T-helper 1 cell (primary cell): ENCODE measurements at places on chromosomes 6 and 20.

DNA sequence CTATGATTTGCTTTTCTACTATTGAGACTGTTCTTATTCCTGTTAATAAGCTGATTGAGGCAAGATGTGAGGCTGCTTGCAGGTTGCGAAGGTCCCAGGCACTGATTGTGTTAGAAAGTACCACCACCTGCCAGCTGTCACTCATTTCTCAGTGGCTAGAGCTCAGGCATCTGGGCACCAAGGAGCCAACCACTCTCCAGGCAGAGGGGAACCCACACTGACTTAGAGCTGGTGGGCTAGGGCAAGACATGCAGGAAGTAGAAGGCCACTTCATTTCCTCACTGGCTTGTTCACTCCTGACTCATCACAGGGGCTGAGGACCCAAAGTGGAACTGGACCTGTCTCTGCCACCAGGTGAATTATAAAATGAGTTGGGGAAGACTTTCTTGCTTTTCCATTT is 7.8 kb upstream of the DLL1 start:
- no peak for DNase-seq

DNA sequence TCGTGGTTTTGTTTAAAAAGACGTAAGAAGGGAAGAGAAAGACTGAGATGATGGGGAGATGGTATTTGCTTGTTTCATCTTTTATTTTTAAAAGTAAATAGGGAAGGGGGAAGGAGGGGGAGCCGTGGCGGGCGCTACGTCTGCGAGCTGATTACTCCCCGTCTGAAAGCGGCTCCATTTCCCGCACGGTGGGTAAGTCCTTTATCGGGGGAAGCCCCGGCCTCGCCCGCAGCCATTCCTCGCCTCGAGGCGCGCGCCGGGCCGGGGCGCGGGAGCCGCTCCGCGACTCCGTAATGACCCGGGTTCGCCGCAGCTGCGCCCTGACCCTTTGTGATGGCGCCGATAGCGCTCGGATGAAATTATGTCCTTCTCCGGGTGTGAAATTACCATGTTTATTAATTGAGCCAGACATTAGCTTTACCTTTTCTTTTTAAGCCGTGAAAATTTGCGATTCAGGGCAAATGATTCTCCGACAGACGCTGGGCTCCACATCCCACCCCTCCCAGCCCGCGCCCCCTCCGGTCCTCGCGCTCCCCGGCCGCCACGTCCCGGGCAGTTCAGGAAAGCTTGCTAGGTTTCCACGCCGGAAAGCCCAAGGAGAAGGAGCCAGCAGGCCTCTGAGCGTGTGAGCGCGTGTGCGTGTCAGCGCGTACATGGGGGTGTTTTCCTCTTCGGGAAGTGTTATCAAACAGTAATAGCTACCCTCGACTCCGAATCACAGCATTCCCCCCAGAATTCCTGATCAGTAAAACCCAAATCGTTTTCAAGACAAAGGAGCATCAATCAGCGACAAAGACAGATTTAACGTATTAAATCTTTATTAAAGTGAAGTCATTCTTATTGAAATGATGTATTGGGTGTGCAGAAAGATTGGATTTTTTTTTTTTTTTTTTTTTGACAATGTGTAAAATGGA is 30.0 kb downstream of the TFAP2A start:
- no peak for DNase-seq

DNA sequence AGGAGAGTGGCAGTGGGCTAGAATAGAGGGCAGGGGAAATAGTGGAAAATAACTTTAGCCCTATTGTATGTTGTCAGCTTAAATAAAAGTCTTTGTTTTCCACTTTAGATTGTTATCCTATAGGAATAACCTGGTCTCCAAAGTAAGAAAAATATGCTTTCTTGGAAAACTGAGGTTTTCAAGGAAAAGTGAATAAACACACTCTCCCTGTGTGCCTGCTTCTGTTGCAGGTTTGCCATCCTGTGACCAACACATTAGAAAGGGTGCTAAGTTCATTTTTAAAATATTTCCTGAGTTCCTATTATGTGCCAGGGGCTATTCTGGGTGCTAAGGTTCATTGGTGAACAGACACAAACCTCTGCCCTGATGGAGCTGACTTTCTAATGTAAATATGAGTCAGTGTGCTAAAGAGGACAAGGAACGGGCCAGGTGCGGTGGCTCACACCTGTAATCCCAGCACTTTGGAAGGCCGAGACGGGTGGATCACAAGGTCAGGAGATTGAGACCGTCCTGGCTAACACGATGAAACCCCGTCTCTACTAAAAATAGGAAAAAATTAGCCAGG is 23.5 kb downstream of the BICRAL start:
- no peak for DNase-seq

DNA sequence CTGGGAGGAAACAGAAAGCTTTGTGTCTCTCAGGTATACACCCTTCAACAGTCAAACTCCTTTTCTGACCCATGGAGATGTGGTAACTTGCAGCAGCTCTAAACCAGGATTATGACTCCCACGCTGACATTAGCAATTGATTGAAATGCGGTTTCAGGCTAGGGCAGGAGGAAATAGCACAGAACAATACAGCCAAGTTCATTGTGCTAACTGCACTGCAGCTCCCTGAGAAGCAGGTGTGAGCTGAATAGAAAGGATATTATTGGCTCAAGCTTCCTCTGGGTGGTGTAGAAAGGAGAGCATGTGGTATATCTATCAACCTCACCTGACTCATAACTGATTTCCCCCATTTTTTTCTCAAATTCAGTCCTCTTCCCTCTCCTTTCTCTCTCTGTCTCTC is 612.3 kb upstream of the BTBD3 start:
- DNase-seq, result no peak

- no peak for DNase-seq
Measured at GRCh38 chr6:105619971-105620741, 217.3 kb upstream of the PREP start.

- DNase-seq, result no peak
Measured at GRCh38 chr6:37685261-37685660, 12.4 kb downstream of the MDGA1 start.

DNA sequence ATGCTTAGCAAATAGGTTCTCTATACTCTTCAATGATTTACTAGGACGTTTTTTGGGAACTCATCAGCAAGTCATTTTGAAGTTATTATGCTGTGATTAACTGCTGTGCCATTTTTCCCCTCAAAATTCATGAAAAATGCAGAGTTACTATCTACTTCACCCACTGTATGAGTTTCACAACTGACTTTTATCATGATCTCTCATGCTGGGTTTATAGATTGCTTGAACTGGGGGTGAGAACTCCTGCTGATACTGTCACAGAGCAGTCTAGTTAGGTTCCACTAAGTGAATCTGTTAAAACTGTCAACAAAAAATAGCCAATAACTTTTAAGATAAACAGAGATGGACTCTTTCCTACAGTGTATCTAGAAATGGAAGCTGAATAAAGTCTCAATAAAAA is 136.7 kb downstream of the EYS start:
- no peak for DNase-seq

GRCh38 chr20:6434131-6434530 is 311.3 kb upstream of the FERMT1 start:
- DNase-seq, result no peak

DNA sequence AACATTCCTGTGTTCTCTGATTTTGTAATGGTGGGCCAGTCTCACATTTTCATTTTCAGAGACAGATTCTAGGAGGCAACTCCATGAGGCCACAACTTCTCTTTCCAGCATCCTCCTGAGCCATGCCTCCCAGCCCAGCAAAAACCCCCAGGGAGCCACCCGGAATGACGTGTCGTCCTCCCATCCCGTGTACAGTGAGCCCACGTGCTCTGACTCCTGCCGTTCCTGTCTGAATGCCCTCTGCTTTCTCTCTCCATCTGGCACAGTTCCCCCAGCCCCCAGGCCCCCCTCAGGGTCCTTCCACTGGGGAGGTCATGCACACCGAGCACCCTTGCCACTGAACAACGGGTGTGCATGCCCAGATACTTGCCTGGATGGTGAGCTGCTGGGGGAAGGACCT is 38.0 kb downstream of the C20orf203 start:
- no peak for DNase-seq

GRCh38 chr6:82740072-82740471 is 325.6 kb downstream of the UBE3D start:
- no peak for DNase-seq

DNA sequence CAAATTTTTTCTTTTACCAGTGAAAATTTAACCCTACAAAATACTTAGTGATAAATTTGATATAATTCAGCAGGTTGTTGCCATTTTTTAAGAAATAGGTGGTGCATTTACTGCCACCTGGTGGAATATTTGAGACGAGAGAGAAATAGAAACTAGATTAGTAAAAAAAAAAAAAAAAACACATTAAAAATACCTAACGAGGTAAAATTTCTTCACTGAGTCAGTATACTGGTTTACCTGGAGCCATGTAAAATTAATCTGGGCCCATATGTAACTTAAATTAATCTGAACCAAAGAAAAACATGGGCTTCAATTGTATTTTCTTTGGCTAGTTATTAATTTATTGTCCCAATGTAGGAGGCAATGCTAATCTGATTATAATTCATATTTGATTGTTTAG is 520.8 kb downstream of the EPM2A start:
- DNase-seq, result no peak

GRCh38 chr6:106804346-106805335 is 169.9 kb downstream of the CD24 start:
- no peak for DNase-seq

DNA sequence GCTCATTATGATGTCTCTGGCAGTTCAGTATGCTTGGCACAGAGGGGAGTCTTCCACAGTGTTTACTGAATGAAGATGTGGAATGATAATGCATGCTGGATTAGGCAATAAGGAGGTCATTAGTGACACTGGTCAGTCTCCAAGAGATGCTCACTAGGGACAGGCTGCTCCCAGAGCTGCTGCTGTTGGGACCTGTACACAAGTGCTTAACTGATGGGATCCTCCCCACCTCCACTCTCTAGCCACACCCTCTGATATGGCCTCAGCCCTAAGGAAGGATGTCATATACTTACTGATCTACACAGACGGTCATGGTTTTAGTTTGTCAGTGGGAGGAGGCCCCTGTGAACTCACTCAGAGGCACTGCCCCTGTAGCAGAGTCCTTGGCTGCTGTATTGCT is 73.4 kb downstream of the MYB start:
- no peak for DNase-seq

GRCh38 chr6:132483779-132484679 is 28.9 kb downstream of the STX7 start:
- DNase-seq, result peak; percentile 48

- DNase-seq, result no peak
Measured at GRCh38 chr6:134374491-134375219, 56.7 kb upstream of the SGK1 start.

GRCh38 chr6:14119784-14120183 is 2.2 kb downstream of the CD83 start:
- DNase-seq, result no peak

DNA sequence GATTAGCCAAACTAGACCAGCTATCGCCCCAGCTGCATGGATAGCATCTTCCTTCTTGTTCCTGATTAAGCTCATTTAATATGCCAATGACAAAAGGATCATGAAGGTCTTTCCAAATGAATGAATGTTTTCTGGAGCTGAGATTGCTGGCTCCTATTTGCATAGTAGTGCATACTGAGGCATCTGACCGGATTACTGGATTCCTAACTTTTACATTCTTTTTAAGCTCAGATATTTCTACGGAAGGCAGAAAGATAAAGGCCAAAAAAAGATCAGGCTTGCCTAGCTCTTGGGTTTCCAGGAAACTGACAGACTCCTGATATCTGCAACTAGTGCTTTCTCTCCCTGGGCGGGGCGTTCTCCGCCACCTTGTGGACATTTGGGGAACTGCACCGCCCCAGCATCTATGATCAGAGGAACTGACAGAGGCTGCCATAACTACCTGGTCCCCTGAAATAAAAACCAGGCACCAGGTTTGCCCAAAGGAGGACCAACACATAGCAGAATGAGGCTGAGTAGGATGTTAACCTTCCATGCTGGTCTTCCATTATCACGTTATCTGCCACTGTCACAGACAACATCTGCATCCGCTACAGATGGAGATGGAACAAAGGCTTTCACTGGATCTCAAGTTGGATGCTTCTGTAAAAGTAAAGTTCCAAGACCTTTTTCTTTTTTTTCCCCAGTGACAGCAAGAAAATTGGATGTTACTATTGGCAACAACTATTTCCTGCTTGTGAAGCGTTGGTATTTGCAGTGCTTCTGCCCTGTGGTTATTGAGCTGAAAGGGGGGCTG is 33.2 kb downstream of the NT5E start:
- peak; percentile 49 for DNase-seq

DNA sequence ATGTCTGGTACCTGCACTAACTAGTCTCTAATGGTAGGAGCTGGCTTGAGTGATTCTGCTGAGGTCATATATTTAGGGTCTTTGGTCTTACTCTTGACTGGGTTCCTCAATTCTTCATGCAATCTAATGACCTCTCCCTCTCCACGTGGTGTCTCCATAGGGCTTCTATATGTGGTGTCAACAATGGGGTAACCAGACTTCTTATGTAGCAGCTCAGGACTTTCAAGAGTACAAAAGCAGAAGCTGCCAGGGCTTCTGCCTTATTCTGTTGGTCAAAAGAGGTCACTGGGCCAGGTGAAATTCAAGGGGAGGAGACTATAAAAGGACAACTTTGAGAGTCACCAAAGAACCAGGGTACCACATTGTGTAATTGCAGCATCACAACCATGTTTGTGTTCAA is 54.3 kb downstream of the NUS1 start:
- DNase-seq, result no peak

DNA sequence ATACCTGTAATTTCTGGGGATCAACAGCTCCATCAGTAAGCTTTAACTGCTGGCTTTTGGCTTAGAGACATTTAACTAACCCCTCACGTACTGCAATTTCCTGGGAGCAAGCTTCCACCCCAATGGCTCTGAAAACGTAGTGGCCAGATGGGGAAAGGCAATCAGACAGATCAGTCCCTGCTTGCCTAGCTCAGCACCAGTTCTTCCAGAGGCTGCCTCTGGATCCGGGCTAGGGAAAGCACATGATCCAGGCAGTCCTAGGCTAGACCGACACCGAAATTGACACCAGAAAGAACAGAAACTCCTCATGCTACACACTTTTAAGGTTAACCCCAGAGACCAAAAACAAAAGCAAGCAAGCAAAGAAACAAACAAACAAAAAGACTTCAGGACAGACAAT is 13.3 kb downstream of the PREP start:
- DNase-seq, result no peak

DNA sequence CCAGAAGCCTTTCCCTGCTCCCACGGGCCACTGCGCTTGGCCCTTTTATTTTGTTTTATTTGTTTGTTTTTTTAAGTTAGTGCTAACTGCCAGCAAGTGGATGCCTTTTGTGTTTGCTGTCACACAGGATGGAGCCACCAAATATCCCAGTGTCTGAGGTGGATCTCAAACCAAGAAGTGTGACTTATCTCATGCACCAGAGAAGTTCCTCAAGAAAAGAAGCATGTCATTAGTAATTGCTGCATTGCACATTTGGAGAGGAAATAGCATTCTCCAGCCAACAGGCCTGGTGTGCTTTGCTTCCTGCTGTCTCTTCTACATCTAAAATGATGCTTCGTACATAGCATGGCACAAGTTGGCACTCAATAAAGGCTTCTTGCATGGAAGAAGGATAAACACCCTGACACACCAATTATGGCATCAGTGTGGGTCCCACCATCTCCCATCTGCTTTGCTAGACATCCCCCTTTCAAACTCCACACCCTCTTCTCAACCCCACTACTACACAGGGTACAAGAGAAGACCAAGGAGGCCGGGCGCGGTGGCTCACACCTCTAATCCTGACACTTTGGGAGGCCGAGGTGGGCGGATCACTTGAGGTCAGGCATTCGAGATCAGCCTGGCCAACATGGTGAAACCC is 1.9 kb upstream of the ATP9A start:
- DNase-seq, result no peak

GRCh38 chr6:11202513-11203305 is 29.8 kb downstream of the NEDD9 start:
- DNase-seq, result no peak
